A673 (cell line): ENCODE measurements at places on chromosomes 11 and 22. TPM values are rescaled to one million over a fixed set of nuclear protein-coding genes. Genes with fewer than 3 reads are reported as not detected.

BRSK2 gene
- total RNA-seq: 2.2 and 3.6 TPM in 2 replicates

NOX4 gene
- total RNA-seq: 0.19 and 0.63 TPM in 2 replicates

DNA sequence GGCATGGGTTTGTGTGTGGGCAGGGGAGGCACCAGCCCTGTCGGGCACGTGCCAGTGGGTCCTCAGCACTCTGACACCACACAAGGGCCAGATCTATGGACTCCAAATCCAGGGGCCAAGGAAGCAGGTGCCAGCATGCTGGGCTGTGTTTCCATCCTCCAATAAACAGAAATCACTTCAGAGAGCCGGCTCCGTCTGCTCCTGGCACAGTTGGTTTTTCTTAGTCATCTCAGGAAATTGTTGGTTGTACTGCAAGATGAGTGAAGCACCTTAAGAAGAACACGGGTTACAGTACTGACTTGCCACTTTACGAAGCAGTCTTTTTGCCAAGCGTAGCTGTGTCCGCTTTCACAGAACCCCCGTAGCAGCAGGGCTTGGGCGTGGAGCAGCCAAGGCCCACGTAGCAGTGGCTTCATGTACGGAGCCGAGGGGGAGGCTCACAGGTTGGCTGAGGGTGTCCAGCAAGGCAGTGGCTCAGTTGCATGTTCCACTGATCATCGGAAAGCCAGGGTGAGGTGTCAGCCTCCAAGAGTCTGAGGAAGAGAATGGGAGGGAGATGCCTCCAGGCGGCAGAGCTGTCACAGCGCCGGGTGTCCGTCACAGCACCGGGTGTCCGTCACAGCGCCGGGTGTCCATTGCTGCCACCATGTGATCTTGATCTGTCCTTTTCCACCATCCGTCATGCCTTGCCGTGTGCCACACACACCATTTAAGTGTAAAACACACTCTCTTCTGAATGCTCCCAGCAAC, 314.9 kb downstream of the CTTN start:
- H3K27me3 ChIP-seq: peaks cover 72% of the 10 kb centered on the region
- no peak for DNase-seq
- no peak overlapping the region for H3K4me3 ChIP-seq
- no peaks in the 10 kb centered on the region for H3K36me3 ChIP-seq

UFD1 gene
- 161 and 195 TPM in 2 replicates for total RNA-seq

DNA sequence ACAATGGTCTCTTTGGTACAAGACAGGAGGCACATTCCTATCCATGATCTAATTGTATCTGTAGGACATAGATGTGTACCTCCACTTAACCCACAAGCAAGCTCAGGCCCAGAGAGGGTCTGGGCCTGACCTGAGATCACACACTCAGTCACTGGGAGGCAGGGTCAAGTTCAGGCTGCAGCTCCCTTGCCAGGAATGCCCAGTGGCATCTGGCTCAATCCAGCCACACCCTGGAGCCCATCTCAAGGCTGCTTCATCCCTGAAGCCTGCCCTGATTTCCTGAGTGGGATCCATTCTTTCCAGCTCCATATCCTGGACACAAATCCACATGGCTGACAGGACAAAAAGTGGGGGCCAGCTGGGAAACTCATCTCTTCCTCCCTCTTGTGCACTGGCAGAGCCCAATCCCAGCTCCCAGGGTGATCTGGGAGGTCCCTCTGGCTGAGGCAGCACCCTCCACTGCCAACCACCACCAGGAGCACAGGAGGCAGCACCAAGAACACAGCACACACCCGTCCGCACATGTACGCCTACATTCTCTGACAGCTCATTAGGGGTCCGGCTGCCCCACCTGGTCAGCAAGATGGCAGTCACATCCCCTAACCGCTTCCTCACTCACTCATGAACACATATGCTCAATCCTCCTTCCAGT, 39.2 kb upstream of the KLHL35 start:
- H3K4me3 ChIP-seq: no peak overlapping the region
- H3K27me3 ChIP-seq: no peaks in the 10 kb centered on the region
- H3K4me1 ChIP-seq: peaks cover 20% of the 10 kb centered on the region
- DNase-seq: no peak
- H3K36me3 ChIP-seq: no peaks in the 10 kb centered on the region
- no peak overlapping the region for H3K27ac ChIP-seq
